ENCODE measurements at places on chromosomes 6 and 20.

GRCh38 chr6:110859335-110859792 is 15.2 kb upstream of the AMD1 start:
- no peak overlapping the region for H3K27ac ChIP-seq
- DNase-seq = no peak
- peaks cover 5% of the 10 kb centered on the region for H3K4me1 ChIP-seq
- no peaks in the 10 kb centered on the region for H3K27me3 ChIP-seq

GRCh38 chr6:152846825-152847224 is 96.2 kb downstream of the VIP start:
- no peaks in the 10 kb centered on the region for H3K36me3 ChIP-seq
- no peak overlapping the region for H3K4me3 ChIP-seq
- DNase-seq = no peak
- H3K4me1 ChIP-seq = no peaks in the 10 kb centered on the region
- peaks cover under 1% of the 10 kb centered on the region for H3K27me3 ChIP-seq
- no peak overlapping the region for H3K27ac ChIP-seq

GRCh38 chr6:30160008-30160784 is 815 bp downstream of the TRIM10 start:
- no peak for DNase-seq
- no peak overlapping the region for H3K4me3 ChIP-seq
- peaks cover 6% of the 10 kb centered on the region for H3K4me1 ChIP-seq
- H3K27ac ChIP-seq = no peak overlapping the region
- H3K27me3 ChIP-seq = peaks cover 53% of the 10 kb centered on the region

GRCh38 chr6:158387036-158387435 is 74.8 kb downstream of the TULP4 start:
- DNase-seq = no peak
- peaks cover 17% of the 10 kb centered on the region for H3K4me1 ChIP-seq
- no peak overlapping the region for H3K4me3 ChIP-seq
- H3K36me3 ChIP-seq = peaks cover 2% of the 10 kb centered on the region
- H3K27ac ChIP-seq = no peak overlapping the region

DNA sequence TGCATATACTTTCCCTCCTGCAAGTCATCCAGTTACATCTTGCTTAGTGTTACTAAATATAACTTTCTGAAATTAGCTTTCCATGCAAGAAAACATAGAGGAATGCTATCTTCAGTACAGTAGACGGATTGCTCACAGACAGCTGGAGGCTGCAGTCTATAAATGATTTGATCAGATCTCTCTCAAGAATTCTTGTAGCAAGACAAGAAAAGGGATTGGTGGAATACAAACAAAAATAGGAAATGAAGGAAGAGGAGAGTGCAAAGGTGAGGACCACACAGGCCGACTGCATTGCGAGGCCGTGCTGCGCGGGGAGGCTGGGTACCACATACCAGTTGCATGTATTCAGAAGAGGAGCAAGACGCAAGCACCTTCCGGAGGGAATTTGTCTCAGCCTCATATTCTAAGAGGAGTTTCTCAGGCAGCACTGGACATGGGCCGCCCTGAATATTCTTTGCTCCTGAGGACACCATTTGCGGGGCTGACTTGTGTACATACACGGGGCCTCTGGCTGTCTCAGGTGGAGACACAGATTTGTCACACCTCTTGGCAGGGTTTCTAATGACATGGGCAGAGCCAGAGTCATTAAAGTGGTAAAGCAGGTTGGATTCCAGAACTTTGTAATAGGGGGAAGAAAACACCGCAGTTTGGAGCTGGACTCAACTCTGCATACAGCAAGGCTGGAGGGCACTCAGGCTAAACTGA is 22.7 kb upstream of the KIF25 start:
- DNase-seq = no peak
- no peak overlapping the region for H3K27ac ChIP-seq
- H3K4me1 ChIP-seq = peaks cover 5% of the 10 kb centered on the region
- H3K36me3 ChIP-seq = peaks cover under 1% of the 10 kb centered on the region

DNA sequence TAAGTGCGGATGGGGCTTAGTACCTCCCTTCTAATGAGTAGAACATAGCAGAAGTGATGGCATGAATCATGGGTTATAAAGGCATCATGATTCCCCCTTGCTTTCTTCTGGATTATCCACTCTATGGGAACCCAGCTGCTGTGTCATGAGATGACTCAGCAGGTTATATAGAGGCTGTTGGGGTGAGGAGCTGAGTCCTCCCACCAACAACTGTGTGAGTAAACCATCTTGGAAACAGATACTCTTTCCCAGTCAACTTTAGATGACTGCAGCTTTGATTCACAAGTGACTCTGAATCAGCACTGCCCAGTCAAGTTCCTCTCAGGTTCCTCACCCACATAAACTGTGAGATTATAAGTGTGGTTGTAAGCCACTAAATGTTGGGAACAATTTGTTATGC is 46.3 kb downstream of the FAM83B start:
- no peak for DNase-seq
- H3K36me3 ChIP-seq = no peaks in the 10 kb centered on the region
- H3K27ac ChIP-seq = no peak overlapping the region
- H3K4me3 ChIP-seq = no peak overlapping the region

DNA sequence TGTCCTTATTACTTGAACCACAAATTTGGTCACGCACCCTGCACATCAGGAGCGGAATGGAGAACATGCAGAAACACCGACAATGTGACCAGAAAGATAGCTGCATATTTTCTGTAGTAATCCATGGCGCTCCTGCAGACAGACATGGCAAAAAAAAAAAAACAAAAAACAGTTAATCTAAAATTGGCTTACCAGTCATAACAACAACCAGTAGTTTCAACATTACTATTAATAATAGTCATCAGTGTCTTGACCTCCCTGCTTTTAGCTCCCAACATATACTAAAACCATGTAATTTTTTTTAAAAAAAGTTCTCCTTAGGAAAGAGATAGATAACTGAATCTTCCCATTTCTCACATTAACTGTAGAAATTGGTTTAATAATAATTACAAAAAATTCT is 6.8 kb downstream of the CGA start:
- peaks cover 6% of the 10 kb centered on the region for H3K4me1 ChIP-seq
- no peak for DNase-seq

GRCh38 chr20:53914091-53914780 is 156.2 kb downstream of the BCAS1 start:
- H3K4me1 ChIP-seq = peaks cover 24% of the 10 kb centered on the region
- DNase-seq = no peak
- peak overlapping the region; percentile 98 for H3K4me3 ChIP-seq
- H3K27ac ChIP-seq = peak overlapping the region; percentile 95
- H3K36me3 ChIP-seq = no peaks in the 10 kb centered on the region

DNA sequence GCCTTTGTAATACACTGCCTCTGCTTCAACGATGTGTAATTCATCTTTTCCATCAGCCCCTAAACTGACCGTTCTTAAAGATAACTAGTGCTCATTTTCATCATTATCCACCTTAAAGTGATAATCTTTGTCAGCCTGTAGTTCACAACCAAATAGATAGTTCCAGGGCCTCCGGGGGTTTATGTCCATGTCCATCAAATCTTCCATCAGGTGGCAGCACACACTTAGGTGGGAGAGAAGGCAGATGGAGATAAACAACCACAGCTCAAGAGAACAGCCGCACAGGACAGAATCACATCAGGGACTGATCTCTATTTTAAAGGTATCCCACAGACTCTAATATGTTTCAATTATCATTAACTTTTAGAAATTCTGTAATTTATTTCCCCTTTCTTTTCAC is 90.9 kb downstream of the LMBRD1 start:
- H3K36me3 ChIP-seq = peaks cover 10% of the 10 kb centered on the region
- no peaks in the 10 kb centered on the region for H3K27me3 ChIP-seq
- H3K4me3 ChIP-seq = no peak overlapping the region
- peaks cover 6% of the 10 kb centered on the region for H3K4me1 ChIP-seq

GRCh38 chr20:7410150-7410549 is 530.1 kb downstream of the HAO1 start:
- H3K4me3 ChIP-seq = no peak overlapping the region
- no peaks in the 10 kb centered on the region for H3K36me3 ChIP-seq
- H3K27me3 ChIP-seq = no peaks in the 10 kb centered on the region
- no peaks in the 10 kb centered on the region for H3K4me1 ChIP-seq

GRCh38 chr6:125940247-125941041 is 16.1 kb upstream of the HINT3 start:
- H3K27me3 ChIP-seq = peaks cover 36% of the 10 kb centered on the region
- no peak overlapping the region for H3K4me3 ChIP-seq
- peaks cover 7% of the 10 kb centered on the region for H3K4me1 ChIP-seq
- no peak overlapping the region for H3K27ac ChIP-seq

DNA sequence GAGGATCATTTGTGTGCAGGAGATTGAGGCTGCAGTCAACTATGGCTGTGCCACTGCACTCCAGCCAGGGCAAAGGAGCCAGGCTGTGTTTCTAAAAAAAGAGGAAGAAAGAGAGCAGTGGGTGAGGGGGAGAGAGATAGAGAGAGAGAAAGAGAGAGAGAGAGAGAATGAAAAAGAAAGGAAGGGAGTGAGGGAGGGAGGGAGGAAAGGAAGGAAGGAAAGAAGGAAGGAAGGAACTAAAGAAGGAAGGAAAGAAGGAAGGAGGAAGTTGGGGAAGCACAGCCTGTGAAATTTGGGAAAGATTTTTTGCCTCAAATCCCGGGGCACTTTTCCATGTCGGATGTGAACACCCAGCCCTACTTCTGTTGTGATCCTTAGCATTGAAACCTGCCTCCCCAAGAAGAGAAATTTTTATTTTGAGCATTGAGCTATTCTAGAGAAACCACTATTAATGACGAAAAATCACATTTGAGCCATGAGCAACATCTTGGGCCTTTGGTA is 57.8 kb downstream of the FOXA2 start:
- H3K27ac ChIP-seq = no peak overlapping the region
- H3K4me1 ChIP-seq = no peaks in the 10 kb centered on the region
- DNase-seq = no peak

- DNase-seq = no peak
- no peak overlapping the region for H3K4me3 ChIP-seq
- no peak overlapping the region for H3K27ac ChIP-seq
- H3K4me1 ChIP-seq = peaks cover 12% of the 10 kb centered on the region
- H3K27me3 ChIP-seq = peaks cover 5% of the 10 kb centered on the region
- no peaks in the 10 kb centered on the region for H3K36me3 ChIP-seq
Observed at GRCh38 chr20:57522380-57523140, 2.4 kb downstream of the CTCFL start.

GRCh38 chr20:52577696-52578095 is 386.1 kb upstream of the ZFP64 start:
- H3K4me1 ChIP-seq = no peaks in the 10 kb centered on the region
- no peak overlapping the region for H3K27ac ChIP-seq
- H3K36me3 ChIP-seq = peaks cover 3% of the 10 kb centered on the region

DNA sequence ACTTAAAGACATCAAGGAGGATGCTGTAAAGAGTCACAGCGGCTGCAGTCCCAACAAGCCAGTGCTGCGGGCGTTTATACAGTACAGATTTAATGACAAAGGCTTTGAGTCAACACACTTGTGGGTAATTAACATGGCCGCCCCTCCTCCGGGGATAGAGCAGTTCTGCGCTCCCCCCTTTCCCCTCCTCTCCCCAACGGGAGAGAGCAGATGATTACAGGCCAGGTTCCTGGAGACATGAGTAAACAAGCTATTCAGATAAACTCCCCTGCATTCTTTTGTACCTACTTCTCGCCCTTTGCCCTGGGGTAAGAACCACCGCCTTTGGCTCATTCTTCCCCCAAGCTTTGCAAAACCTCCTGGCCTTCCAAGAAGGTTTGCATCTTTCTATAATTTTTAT is 23.6 kb upstream of the FABP7 start:
- H3K27ac ChIP-seq = no peak overlapping the region
- peaks cover 7% of the 10 kb centered on the region for H3K4me1 ChIP-seq
- H3K27me3 ChIP-seq = no peaks in the 10 kb centered on the region
- no peak for DNase-seq

DNA sequence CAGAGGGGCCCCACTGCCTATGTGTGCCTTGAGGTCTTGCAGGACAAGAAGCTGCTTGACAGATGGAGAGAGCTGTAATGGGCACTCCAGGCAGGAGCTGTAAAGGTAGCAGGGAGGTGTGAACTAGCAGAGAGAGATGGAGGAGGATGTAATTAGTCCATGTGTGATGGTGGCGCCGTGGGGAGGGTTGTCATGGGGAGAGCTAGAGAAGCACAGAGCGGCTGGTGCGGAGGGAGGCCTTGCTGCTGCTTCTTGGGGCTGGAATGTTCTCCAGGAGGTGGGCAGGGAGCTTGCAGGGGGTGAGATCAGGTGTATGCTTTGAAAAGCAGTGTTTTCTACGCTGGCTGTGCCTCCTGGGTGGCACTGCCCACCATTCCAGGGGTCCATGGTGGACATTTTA is 32.1 kb downstream of the APCDD1L start:
- H3K4me1 ChIP-seq = peaks cover 3% of the 10 kb centered on the region
- H3K4me3 ChIP-seq = no peak overlapping the region
- peaks cover 12% of the 10 kb centered on the region for H3K27me3 ChIP-seq
- DNase-seq = no peak
- H3K27ac ChIP-seq = no peak overlapping the region

DNA sequence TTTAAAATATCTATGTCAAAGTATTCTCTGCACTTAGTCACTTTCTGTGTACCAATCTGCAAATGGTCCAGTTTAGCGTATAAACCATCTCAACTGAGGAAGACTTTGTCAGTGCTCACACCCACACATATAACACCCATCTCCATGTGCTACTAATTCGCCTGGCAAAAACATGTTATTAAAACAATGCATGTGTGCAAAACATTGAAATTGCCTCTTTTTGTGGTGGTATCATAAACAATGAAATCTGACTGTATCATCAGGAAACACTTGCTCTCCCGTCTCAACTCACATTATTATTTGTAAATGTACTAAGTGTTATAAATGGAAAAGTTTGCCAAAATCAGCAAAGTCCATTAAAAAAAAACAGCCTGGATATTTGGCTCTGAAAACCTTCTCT is 105.9 kb upstream of the FOXC1 start:
- H3K4me1 ChIP-seq = peaks cover 4% of the 10 kb centered on the region
- H3K27ac ChIP-seq = no peak overlapping the region
- peaks cover 43% of the 10 kb centered on the region for H3K27me3 ChIP-seq
- DNase-seq = no peak

GRCh38 chr6:167676000-167676665 is 150.6 kb upstream of the AFDN start:
- no peak overlapping the region for H3K4me3 ChIP-seq
- no peaks in the 10 kb centered on the region for H3K4me1 ChIP-seq
- no peak overlapping the region for H3K27ac ChIP-seq
- H3K27me3 ChIP-seq = peaks cover 66% of the 10 kb centered on the region

DNA sequence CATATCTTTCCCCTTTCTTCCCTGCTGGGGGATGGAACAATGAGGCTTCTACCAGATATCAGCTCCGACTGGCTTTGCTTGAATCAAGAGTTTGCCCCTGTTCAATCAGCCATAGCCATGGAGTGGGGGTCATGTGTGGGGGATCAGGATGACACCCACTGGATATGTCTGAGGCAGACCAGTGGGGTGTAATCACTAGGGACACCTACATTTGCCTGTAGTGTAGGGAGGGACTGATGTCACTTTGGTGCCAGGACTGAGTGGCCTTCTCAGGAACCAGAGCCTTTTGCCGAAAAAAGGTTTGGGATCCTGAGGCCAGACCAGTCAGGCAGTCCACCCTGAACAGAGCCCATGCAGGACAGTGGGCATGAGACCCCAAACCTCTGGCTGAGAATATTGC is 1.0 kb downstream of the ITPA start:
- DNase-seq = no peak
- H3K36me3 ChIP-seq = peaks cover 6% of the 10 kb centered on the region
- H3K4me1 ChIP-seq = peaks cover 24% of the 10 kb centered on the region

All from T-helper 17 cell (primary cell).